ENCODE measurements at places on chromosomes 16 and 17.
A peak's percentile ranks its signal among the peaks of the same experiment; 100 is the strongest.

- H3K27me3 ChIP-seq: no peaks in the 10 kb centered on the region
- peak overlapping the region; percentile 96 for H3K27ac ChIP-seq
- DNase-seq: no peak
- peaks cover 20% of the 10 kb centered on the region for H3K4me1 ChIP-seq
Observed at GRCh38 chr17:81239714-81240555, 817 bp downstream of the NDUFAF8 start.

DNA sequence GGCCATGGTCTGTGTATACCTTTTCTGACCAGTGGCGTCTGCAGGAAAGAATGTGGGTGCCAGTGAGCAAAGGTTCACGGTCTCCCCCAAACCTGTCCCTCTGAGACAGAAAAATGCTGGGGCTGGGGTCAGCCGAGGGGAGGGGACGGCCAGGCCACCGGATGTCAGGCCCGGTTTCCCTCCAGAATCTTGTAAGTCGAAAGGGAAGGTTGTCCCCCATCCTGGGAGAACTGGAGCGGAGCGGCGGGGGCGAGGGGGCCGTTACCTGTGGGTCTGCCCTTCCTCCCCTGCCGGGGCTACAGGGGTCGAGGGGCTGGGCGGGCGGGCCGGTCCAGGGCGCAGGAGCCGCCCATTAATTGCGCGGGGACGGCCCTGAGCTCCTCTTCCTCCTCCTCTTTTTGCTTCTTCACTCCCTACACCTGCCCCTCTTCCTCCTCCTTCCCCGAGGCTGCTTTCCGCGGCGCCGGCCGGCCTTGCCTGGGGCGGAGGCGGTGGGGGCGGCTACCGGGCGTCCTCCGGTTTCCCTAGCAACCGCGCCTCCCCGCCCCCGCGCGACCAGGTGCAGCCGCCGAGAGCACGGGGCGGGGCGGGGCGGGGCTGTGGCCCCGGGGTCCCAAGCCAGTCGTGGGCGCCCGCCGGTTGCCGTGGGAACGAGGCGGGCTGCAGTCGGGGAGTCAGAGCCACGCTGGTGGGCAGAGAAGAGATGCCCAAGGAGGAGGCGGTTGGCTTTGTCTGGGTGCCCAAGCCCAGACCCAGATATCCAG, at the start of gene MARCHF10:
Gene MARCHF10 (minus strand): TSS at position 503 of the 764 bp plus-strand sequence. CDS start 6,579 bp downstream, outside the sequence.
- no peak for DNase-seq
- H3K36me3 ChIP-seq: no peaks in the 10 kb centered on the region
- H3K27me3 ChIP-seq: peaks cover 2% of the 10 kb centered on the region
- peak within 1 kb of the TSS; percentile 32 for H3K4me3 ChIP-seq
- no peaks in the 10 kb centered on the region for H3K4me1 ChIP-seq

- peaks cover 18% of the 10 kb centered on the region for H3K4me1 ChIP-seq
- no peaks in the 10 kb centered on the region for H3K27me3 ChIP-seq
- peaks cover 27% of the 10 kb centered on the region for H3K36me3 ChIP-seq
- H3K27ac ChIP-seq: no peak overlapping the region
Observed at GRCh38 chr17:79001190-79002020, 8.2 kb downstream of the CANT1 start.

- H3K36me3 ChIP-seq: no peaks in the 10 kb centered on the region
- peak overlapping the region; percentile 10 for H3K27ac ChIP-seq
- no peaks in the 10 kb centered on the region for H3K27me3 ChIP-seq
- peaks cover 12% of the 10 kb centered on the region for H3K4me1 ChIP-seq
- DNase-seq: no peak
- H3K4me3 ChIP-seq: no peak overlapping the region
Observed at GRCh38 chr17:81349397-81350319, 45.6 kb upstream of the BAHCC1 start.

DNA sequence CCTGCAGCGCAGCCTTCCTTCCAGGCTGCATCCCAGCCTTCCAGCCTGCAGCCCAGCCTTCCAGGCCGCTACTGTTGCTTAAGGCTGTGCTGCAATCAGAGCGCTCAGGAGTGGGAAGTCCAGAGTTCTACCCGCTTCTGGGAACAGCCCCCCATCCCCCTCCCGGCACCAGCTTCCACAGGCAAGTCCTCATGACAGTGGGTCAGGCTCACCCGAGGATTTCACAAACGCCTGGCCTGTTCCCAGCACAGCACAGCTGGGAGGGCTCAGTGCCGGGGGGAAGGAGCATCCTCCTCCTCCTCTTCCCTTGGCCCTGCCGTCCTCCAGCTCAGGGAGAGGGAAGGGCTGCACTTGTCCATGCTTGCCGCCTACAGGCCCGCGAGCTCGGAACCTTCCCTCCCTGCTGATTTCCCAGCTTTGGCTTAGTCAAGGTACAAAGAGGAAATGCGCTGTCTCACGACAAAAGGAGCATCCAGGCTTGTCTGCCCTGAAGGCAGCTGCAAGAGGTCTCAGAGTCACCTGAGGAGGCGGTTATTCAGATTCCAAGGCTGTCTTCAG, 8.3 kb downstream of the SOCS3 start:
- peaks cover 60% of the 10 kb centered on the region for H3K4me1 ChIP-seq
- peak; percentile 99 for DNase-seq

DNA sequence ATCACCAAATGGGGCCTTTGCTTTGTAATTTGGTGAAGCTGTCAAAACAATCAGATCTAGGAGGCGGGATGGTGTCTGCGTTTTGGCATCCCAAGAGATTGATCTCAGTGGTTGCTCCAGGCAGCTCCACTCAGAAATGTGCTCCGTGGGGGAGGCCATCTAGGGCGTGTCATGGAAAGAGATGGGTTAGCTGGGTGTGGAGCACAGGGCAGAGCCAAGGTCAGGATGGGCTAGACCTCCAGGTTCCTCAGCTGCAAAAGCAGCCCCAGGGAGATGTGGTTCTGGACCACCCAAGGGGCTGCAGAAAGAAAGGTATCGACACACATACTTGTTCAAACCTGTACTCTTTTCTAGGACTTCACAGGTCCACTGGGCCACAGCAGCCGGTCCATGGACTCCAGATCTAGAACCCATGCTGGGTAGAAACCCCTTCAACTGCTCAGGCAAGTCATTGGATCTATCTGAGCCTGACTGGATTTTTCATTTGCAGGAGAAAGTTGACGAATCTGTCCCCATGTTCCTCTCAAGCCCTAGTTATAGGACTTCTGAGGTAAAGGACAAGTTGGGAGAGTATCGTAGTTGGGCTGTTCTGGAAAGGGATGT, 270.2 kb upstream of the RPL38 start:
- H3K36me3 ChIP-seq: no peaks in the 10 kb centered on the region
- H3K4me1 ChIP-seq: no peaks in the 10 kb centered on the region
- peaks cover 5% of the 10 kb centered on the region for H3K27me3 ChIP-seq
- H3K27ac ChIP-seq: no peak overlapping the region
- DNase-seq: no peak

DNA sequence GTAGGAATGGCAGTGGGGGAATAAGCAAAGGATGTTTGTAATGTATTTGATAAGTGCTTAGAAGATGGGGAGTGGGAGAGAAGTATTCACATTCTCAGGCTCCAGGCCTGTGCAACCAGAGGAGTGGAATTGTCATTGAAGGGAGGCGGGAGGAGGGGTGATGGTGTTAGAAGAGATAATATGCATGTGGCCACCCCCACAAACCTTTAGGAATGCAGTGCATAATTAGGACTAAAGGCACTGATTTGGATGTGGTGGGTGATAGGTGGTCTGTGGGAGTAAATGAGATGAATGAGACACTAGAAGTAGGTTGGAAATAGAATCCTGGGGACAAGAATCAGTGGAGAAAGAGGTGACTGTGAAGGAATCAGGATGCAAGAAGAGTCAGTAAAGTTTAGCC, 27.1 kb downstream of the UTP18 start:
- H3K36me3 ChIP-seq: peaks cover 96% of the 10 kb centered on the region
- no peak for DNase-seq
- H3K4me1 ChIP-seq: no peaks in the 10 kb centered on the region
- H3K27ac ChIP-seq: no peak overlapping the region

- no peak for DNase-seq
- H3K27ac ChIP-seq: no peak overlapping the region
- H3K36me3 ChIP-seq: no peaks in the 10 kb centered on the region
- H3K27me3 ChIP-seq: no peaks in the 10 kb centered on the region
- no peak overlapping the region for H3K4me3 ChIP-seq
Observed at GRCh38 chr16:76297941-76298340, 20.7 kb downstream of the CNTNAP4 start.

DNA sequence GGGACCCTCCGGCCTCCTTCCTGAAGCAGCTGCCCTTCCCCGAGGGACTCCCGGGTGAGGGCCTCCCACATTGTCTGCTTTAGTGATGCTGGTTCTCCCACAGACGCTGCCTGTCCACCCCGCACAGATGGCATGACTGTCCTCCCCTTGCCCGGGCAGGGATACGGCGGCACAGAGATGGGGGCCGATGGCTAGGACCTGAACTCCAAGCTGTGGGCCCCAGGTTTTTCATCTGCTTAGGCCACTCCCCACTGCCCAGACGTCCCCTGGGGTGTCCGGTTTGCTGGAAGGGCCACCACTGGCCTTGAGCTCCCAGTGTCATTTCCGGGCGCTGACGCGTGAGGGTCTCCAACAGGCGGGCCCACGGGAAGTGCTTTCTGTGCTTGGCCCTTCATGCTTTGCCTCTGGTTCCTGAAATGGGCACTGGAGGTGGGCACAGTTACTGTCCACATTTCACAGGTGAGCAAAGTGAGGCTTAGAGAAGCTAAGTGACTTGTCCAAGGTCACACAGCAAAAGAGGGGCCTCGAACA, 87.4 kb upstream of the CBX4 start:
- H3K4me1 ChIP-seq: peaks cover 15% of the 10 kb centered on the region
- H3K27me3 ChIP-seq: peaks cover 16% of the 10 kb centered on the region
- no peak for DNase-seq
- H3K27ac ChIP-seq: no peak overlapping the region
- H3K4me3 ChIP-seq: no peak overlapping the region

DNA sequence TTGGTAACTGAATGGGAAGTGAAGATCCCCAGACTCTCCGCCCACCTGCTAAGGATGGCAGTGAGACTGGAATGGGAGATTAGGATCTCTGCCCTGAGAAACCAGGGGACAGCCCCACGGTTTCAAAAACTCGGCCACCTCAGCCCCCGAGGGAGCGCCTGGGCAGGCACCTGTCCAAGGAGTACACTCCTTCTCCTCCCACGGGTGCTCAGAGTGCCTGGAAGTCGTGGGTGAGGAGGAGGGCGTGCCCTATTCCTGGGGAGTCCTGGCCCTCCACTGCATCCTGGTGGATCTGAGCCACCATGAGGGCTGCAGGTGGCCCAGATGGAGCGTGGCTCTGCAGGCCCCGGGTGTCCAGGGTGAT, 78.5 kb downstream of the MGAT5B start:
- H3K27ac ChIP-seq: no peak overlapping the region
- no peaks in the 10 kb centered on the region for H3K27me3 ChIP-seq
- no peaks in the 10 kb centered on the region for H3K36me3 ChIP-seq
- DNase-seq: no peak
- no peaks in the 10 kb centered on the region for H3K4me1 ChIP-seq
- no peak overlapping the region for H3K4me3 ChIP-seq

DNA sequence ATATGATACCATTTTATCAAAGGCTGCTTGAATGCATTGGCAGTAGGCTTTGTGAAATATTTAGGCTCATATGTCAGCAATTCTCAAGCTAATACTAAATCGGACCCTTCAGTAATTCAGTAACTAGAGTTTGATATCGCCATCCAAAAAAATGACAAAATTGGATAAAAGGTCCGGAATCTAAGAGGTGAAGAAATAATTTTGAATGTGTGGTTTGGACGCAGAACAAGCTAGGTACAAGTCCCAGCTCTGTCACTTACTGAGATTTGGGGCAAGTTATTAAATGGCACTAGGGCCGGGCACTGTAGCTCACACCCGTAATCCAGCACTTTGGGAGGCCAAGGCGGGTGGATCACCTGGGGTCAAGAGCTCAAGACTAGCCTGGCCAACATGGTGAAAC, 956.5 kb downstream of the CDH11 start:
- H3K4me3 ChIP-seq: no peak overlapping the region
- H3K36me3 ChIP-seq: no peaks in the 10 kb centered on the region
- no peak for DNase-seq
- H3K27me3 ChIP-seq: no peaks in the 10 kb centered on the region

DNA sequence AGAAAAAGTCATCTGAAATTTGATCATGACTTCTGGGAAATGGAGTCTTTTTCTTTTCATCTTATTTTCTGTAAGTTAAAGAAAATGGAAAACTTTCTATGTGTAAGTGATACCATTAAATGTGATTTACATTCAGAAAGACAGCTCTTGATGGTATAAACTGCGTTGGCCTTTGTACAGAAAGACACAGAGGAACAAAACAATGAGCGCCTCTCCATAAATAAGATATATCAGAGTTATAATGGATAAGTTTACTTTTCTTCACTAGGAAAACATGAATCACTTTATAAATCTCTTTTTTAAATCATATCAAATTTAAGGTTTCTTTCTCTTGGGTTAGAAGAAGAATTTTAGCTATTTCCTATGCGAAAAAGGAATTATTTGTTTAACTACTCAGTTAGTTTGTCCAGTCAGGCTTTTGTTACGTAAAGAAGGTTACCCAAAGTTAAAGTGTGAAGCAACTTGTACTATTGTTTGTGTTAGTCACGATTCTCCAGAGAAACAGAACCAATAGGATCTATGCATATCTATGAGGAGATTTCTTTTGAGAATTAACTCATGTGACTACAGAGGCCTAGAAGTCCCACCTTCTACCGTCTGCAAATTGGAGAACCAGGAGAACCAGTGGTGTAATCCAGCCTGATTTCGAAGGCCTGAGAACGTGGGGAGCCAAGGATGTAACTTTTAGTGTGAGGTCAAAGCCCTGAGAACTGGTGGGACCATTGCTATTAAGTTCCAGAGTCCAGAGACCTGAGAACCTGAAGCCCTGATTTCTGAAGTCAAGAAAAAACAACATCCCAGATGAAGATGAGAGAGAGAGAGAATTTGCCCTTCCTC, 295.4 kb upstream of the KCNJ16 start:
- no peaks in the 10 kb centered on the region for H3K36me3 ChIP-seq
- DNase-seq: no peak
- no peaks in the 10 kb centered on the region for H3K4me1 ChIP-seq
- no peak overlapping the region for H3K4me3 ChIP-seq
- H3K27me3 ChIP-seq: no peaks in the 10 kb centered on the region
- no peak overlapping the region for H3K27ac ChIP-seq

GRCh38 chr17:7444682-7445618, at the start of gene CHRNB1:
TSS of gene CHRNB1 (plus strand) at chr17:7445061. CDS start at chr17:7445128, 67 bp downstream.
- peak; percentile 95 for DNase-seq
- H3K4me3 ChIP-seq: peak within 1 kb of the TSS; percentile 92
- H3K36me3 ChIP-seq: peaks cover 35% of the 10 kb centered on the region
- H3K27ac ChIP-seq: peak within 1 kb of the TSS; percentile 100
- H3K27me3 ChIP-seq: no peaks in the 10 kb centered on the region
- peaks cover 34% of the 10 kb centered on the region for H3K4me1 ChIP-seq

- H3K27ac ChIP-seq: no peak overlapping the region
- no peaks in the 10 kb centered on the region for H3K36me3 ChIP-seq
- no peak overlapping the region for H3K4me3 ChIP-seq
- no peaks in the 10 kb centered on the region for H3K4me1 ChIP-seq
Observed at GRCh38 chr17:71142333-71142732, 973.0 kb downstream of the KCNJ2 start.

- peaks cover 3% of the 10 kb centered on the region for H3K4me1 ChIP-seq
- DNase-seq: no peak
- no peaks in the 10 kb centered on the region for H3K36me3 ChIP-seq
- H3K27ac ChIP-seq: no peak overlapping the region
- H3K27me3 ChIP-seq: peaks cover 1% of the 10 kb centered on the region
Observed at GRCh38 chr17:15340966-15341365, 431 bp downstream of the TEKT3 start.

DNA sequence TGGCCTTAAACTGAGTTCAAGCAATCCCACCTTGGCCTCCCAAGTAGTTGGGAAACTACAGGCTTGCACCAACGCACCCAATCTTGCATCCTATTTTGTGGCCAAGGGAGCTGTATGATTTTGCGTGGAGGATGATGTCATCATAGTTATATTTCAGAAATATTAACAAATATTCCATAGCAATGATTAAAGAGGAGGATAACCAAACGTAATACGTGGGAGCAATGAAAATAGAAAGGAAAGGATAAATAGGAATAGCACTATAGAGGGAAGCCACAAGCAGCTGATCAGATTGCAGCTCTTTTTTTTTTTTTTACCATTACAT, 2.2 kb upstream of the YWHAE start:
- DNase-seq: no peak
- peaks cover 24% of the 10 kb centered on the region for H3K4me1 ChIP-seq
- no peak overlapping the region for H3K4me3 ChIP-seq
- H3K36me3 ChIP-seq: no peaks in the 10 kb centered on the region
